ENCODE measurements at places on chromosomes 11 and 22. TPM values are rescaled to one million over a fixed set of nuclear protein-coding genes. Genes with fewer than 3 reads are reported as not detected.

DNA sequence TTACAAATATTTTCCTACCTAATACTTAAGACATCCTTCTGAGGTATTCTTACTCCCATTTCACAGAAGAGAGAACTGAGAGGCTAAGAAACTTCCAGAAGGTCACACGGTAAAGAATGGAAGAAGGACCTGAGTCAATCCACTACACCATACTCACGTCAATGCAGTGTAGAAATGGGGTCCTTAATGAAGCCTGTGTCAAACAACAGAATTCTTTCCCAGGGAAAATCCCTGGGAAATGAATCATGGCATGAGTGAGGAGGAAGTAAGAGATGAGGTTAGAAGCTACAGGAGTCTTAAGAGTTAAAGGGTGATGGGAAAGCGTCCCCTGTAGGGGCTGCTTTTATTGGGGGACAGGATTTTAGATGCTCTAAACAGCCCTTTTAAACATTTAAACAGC lies 147.9 kb downstream of the C11orf91 start:
- no peak for DNase-seq

The GGT5 gene
- total RNA-seq = not detected

DNA sequence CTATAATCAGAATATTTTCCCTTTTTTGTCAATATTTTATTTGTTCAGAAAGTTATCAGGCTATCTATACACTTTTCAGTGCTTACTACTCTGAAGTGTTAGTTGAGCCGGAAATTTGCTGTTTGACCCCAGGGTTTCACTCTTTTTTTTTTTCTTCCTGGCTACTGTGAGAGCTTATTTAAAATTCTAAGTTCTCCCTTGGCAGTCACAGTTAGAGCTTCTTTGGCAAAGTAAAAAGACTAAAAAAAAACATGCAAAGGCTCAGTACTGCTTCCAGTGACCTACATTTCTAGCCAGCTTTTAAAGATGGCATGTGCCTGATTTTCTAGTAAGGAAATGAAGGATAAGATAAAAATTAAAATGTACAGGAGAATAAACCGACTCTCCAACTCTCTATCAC lies 48.4 kb downstream of the ELP4 start:
- no peak for DNase-seq

The DDI1 gene
- not detected for total RNA-seq

- no peak for DNase-seq
These were observed 53.2 kb downstream of the CHRDL2 start for GRCh38 chr11:74678041-74678440.

- no peak for DNase-seq
These were observed 29.8 kb upstream of the OR8B8 start for GRCh38 chr11:124475265-124475664.

The SLC22A25 gene
- total RNA-seq = not detected

- DNase-seq = no peak
These were observed 17.9 kb downstream of the CWF19L2 start for GRCh38 chr11:107439586-107440167.

DNA sequence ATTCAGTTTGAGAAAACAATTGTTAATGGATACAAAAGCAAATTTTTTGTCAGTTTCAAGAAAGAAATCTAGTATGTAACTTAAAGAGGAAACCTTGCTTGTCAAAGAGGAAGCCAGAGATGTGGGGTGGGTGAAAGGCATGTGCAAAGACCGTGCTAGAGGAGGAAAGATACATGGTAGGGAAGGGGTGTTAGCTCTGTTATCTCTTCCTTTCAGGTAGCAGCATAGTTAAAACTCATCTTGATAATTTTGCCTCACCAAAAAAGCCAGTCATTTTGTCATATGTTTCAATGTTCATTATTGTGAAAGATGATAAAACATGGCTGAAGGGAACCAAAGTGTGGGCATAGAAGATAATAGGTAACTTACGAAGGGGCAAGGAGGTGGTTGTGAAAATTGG lies 2.6 kb upstream of the MS4A2 start:
- no peak for DNase-seq

DNA sequence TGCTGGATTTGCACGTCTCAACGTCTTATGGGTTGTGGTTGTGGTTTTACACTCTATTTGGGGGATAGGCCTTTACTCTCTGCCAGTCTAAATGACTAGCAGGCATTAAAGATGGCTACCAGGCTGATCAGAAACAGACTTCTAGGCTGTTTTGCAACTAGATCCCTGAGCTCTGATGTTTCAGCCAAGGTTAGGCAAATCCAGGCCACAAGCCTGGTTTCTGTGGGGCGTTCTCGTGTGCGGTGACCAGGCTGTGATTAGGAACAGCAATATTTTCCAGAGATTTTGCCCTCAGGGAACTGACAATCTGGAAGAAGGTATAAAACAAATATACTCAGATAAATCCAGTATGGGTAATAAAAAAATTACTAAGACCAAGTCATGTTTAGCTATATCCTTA lies 502.4 kb downstream of the INSC start:
- no peak for DNase-seq

DNA sequence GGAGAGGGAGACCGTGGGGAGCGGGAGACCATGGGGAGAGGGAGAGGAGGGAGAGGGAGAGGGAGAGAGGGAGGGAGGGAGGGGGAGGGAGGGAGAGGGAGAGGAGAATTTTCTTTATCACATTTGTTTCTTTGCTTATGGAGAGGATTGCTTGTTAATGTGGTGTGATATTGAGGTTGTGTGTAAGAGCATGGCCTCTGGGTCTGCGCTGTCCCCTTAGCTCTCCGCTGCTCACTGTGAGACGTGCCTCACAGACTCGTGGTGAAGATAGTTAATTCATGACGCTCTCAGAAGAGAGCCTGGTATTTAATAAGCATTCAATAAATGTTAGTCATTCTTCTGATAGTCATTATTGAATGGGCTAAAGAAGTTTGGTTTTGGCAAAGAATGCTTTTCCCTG lies 26.2 kb downstream of the PPFIA1 start:
- no peak for DNase-seq

DNA sequence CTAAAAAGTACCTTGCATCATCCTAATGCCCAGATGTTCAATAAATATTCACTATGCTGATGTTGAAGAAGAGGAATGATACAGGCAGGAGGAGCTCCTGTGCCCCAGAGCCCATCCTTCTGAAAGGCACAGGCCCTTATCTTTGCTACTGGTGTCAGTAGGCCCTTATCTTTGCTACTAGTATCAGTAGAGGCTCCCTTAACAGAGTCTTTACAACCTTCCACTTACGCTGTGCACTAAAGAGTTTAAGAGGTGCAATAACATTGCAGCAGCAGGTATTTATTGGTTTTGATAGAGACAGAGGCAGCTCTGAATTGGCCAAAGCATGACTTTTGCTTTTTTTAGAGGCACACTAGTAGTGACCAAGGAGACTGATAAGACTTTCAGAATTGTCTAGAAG lies 174.4 kb downstream of the TENM4 start:
- DNase-seq = no peak

DNA sequence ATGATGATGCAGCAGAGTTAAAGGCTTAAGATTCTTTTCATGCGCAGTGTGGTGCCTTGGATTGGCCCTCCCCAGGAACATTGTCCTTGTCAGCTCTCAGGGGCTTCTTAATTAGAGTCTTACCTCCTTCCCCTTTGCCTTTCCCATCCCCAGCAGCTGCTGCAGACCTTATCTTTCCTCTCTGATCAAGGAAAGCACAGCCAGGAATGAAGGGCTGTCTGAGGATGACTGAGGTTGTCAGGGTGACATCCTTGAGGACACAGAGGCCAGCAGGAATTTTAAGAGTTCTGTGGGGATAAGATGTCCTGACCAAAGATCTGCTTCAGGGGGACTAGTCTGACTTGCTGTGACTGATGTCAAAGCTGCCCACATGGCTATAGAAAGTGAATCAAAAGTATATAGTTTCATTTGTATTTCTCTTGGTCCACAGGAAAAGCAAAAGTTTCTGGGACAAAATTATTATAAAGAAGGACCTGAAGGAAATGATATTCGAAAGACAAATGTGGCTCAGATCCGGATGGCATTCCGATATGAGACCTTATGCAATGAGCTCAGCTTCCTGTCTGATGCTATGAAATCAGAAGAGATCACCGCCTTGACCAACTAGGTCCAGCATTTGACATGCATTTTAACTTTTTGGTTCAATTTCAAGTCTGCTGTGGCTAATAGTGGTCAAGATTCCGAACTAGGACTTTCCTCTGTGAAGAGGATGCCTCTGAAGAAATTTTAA lies 35.5 kb downstream of the RNF141 start:
- no peak for DNase-seq

The OR8H3 gene
- not detected for total RNA-seq

DNA sequence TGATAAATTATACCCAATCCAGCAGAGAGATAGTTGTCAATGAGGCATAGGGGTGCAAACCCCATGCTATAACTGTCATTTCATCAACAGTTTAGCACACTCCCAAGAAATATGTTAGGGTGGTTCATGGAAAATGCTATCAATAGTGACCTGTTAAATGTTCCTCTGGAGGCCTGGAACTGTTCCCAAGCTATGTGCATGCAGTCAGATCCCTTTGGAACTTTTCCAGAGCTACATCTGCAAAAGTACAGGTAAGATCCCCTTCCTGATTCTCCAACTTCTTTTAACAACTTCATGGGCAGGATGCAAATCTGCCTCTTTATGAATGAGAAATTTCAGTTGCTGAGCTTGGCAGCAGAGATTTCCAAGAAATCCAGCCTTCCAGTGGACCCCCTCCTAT lies 27.2 kb downstream of the ABTB2 start:
- no peak for DNase-seq

The MS4A7 gene
- 3.3 TPM for total RNA-seq

DNA sequence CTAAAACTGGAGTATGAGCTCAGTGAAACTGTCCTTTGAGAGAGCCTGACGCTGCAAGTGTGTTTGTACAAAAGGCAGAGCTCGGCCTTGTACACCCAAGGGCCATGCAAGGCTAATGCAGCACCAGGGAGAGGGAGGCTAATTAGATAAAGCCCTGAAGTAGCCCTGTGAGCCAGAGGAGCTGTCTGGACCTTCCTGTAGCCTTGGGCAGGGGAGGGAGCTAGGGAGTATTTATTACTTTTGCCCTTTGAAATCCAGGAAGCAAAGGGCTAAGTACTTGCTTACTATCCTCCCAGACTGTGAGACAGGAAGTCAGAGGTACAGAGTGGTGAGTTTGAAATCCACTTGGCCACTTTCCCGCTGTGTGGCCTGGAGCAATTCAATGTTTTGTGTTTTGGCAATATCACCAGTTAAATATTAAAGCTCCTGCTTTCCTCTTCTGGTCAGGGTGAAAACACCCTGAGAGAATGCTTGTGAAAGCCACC lies 10.2 kb upstream of the LDHA start:
- peak; percentile 51 for DNase-seq

GRCh38 chr22:50245214-50246072 lies 620 bp upstream of the TUBGCP6 start:
- DNase-seq = no peak

The NCAPD3 gene
- total RNA-seq = 56.6 TPM

GRCh38 chr22:37269936-37270678 lies 12.2 kb upstream of the CYTH4 start:
- DNase-seq = no peak

GRCh38 chr11:65170058-65170534 lies at the start of gene SPDYC:
SPDYC (plus strand) TSS chr11:65170233; CDS start chr11:65171358, 1,125 bp downstream.
- no peak for DNase-seq

Data from GM12878 (cell line).